H1 (cell line): ENCODE measurements at places on chromosomes 7 and 10. TPM values are rescaled to one million over a fixed set of nuclear protein-coding genes. Genes with fewer than 3 reads are reported as not detected.

DNA sequence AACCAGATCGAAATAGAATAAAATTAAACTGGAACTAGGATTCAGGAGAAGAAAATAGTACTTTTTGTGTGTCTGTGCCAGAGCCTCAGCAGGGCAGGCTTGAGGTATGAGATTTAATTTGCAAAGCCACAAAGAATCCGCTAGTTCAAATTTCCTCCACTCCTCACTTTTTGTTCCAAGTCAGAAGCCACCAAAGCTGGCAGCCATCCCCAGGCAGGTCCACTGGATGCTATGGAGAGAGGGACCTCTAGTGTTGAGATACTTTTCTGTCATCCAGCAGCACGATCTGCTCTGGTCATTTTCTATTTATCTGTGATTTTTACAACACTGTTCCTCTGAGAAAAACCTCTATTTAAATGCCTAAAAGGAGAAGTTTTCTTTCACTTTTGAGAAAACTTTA, 147.9 kb upstream of the FRMD4A start:
- DNase-seq: peak; percentile 46

DNA sequence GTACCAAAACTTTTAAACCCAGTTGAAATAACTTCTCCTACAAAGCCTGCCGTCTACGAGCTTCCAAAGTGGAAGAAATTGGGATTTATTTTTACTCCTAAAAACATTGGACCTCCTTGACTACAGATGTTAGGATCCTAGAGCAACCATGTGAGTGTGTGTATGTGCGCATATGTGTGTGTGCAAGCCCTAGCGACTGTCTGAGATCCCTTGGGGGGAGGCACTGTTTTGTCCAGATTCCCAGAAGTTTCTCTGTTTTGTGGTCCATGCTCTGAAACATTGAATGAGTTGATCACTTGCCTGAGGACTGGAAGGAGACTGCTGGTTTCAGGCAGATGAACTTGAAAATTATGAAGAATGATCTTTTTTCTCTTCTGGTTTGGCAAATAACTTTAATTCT, 312.3 kb upstream of the ZNF32 start:
- DNase-seq: peak; percentile 3

GRCh38 chr7:129454249-129454551, 20.0 kb downstream of the STRIP2 start:
- no peak for DNase-seq

- no peak for DNase-seq
Observed at GRCh38 chr7:116164552-116165306, 45.6 kb upstream of the TES start.

DNA sequence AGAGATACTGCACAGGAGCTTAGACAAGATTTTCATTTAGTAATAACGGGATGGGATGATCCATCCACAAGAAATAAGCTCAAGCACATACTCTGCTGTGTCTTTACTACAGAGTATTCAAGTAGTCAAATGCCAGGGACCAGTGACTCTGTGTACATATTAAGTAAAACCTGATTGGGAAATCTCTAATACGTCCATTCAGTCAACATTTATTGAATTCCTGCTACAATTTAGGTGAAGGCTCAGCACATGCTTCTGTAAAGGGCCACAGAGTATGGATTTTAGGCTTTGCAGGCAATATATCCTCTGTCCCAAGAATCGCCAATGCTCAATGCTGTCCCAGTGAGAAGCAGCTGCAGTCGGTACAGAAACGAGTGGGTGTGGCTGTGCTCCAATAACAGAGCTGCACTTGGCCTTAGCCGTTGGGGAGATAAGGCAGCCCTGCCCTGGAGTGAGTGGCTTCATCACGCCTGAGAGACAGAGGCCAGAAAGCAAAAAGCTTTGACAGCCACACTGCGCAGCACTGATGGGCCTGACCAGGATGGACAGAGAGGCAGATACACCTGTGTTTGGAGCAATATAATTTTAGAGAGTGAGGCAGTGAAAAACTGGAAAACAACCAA, 186.8 kb downstream of the PARD3 start:
- no peak for DNase-seq

DNA sequence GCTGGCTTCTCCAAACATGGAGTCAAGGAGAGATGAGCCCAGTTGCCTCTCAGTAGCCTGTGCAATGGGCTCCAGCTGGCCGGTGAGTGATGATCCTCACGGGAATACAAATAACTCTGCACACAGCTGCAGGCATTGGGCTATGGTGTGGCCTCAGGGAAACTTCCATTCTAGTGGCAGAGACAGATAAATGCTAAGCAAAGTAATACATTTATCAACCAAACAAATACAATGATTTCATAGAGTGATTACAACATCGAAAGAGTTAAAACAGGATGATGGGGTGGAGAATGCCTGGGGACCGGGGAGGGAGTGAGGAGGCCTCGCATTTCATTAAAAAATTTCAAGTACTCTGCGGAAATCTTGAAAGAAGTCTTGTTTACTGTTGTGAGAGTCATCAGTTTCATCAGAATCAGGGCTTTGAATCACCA, 15.0 kb upstream of the AKR1B1 start:
- DNase-seq: no peak

- DNase-seq: no peak
Observed at GRCh38 chr7:30406664-30407425, 71.7 kb downstream of the NOD1 start.

- DNase-seq: no peak
Observed at GRCh38 chr7:8303904-8304528, 42.0 kb upstream of the ICA1 start.

- DNase-seq: no peak
Observed at GRCh38 chr10:17049195-17049594, 80.4 kb downstream of the CUBN start.

DNA sequence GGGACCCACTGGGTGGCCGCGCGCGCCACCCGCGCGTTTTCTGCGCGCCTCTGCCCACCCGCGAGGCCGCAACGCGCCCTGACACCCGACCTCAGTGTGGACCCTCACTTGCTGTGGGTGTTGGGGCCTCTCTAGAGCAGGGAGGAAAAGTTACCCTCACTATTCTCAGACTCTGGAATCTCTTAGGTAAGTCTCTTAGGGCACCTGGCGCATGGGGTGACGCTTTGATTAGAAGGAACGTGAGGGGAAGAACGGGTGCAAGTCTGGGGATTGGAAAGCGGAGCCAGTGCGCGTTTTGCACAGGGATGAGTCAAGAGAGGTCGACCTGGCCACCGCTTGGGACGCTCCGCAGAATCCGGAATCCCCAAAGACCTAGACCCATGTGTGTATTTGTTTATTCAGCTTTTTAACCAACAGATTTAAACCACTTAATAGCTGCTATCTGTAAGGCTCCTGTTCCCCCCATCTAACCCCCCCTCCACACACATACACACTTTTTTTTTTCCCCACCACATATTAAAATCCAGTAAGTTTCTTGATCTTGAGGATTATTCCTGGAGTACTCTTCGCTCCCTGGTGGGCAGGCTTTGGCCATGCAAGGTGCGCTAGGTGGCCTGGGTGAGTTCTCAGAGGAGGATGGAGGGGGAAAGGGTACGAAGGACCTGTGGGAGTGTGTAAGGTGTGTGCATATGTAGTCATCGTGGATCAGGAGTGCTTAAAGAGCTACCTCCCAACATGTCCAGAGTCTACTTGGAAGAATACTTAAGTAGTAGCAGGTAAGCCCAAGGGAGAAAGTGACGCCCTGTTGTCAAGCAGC, 169.1 kb upstream of the PPP1R3A start:
- no peak for DNase-seq

DNA sequence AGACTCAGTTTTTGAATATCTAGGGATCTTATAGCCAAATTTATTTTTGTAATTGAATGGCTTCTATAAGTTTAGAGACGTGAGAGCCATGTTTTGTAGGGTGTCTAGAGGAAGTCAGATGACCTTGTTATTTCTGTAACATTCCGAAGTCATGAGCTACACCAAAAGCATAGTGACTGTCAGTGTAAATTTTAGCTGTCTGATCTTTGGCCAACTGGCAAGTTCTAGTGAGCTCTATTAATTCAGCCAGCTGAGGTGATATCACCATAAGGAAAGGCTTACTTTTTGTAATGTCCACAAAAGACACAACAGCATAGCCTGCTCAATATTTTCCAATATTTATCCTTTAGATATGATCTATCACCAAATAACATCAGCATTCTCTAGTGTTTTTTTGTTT, 9.9 kb upstream of the NT5C3A start:
- DNase-seq: no peak

The PIK3CG gene
- not detected in 2 replicates for total RNA-seq

The VPS26A gene
- total RNA-seq: 44.8 and 49.6 TPM in 2 replicates

The GTPBP10 gene
- 21.2 and 25.0 TPM in 2 replicates for total RNA-seq
